ENCODE measurements at places on chromosomes 2 and 18. TPM values are rescaled to one million over a fixed set of nuclear protein-coding genes. Genes with fewer than 3 reads are reported as not detected.

- no peaks in the 10 kb centered on the region for H3K4me1 ChIP-seq
- H3K27me3 ChIP-seq: no peaks in the 10 kb centered on the region
- no peak overlapping the region for H3K27ac ChIP-seq
- DNase-seq: no peak
- no peaks in the 10 kb centered on the region for H3K36me3 ChIP-seq
- H3K4me3 ChIP-seq: no peak overlapping the region
Observed at GRCh38 chr2:118265873-118266455, 177.7 kb downstream of the INSIG2 start.

- no peak overlapping the region for H3K4me3 ChIP-seq
- DNase-seq: no peak
- H3K36me3 ChIP-seq: no peaks in the 10 kb centered on the region
- no peaks in the 10 kb centered on the region for H3K4me1 ChIP-seq
- H3K27ac ChIP-seq: no peak overlapping the region
- peaks cover 15% of the 10 kb centered on the region for H3K27me3 ChIP-seq
Observed at GRCh38 chr2:168944065-168944464, 43.0 kb downstream of the G6PC2 start.

The ZSWIM2 gene
- not detected for total RNA-seq

The INHBB gene
- 0.09 TPM for total RNA-seq

DNA sequence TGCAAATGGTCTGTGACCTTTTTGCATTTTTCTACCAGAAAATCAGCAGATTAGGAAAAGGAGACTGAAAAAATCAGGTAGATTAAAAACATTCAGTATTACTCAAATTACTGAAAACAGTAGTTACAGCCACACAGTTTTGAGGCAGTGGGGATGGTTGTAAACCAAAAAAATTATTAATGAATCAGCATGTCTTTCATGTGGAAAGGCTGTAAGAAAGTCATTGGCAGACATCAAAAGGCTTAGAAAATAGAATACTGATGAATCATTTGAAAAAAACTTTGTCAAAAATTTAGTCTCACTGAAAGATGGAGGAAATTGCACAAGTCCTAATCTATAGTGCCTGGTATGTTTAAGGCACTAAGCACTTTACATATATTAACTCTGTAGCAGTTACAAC, 133.9 kb upstream of the GCFC2 start:
- no peak overlapping the region for H3K4me3 ChIP-seq
- no peak overlapping the region for H3K27ac ChIP-seq
- no peak for DNase-seq
- no peaks in the 10 kb centered on the region for H3K4me1 ChIP-seq

- DNase-seq: peak; percentile 78
- peak overlapping the region; percentile 93 for H3K4me3 ChIP-seq
- H3K27ac ChIP-seq: peak overlapping the region; percentile 98
- peaks cover 20% of the 10 kb centered on the region for H3K4me1 ChIP-seq
Observed at GRCh38 chr2:200812122-200813022, 662 bp downstream of the BZW1 start.

DNA sequence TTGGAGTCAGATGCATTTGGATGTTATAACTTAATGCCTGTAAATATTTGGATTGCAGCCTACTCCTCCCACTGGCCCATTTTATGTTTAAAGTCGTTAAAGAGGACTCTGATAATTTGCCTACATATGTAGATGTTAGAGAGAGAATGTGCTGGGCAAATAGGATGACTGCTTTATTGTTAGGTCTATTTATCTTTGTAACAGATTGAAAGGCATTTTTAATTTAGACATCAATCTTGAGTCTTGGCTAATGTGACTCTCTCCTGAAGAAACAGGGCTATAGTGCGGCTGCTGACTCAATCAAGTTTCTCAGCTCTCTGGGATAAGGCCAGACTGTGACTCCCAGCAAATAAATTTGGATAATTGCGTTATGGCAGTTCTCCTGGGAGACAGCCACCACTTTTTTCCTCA, 1101.4 kb downstream of the CBLN2 start:
- no peaks in the 10 kb centered on the region for H3K4me1 ChIP-seq
- no peaks in the 10 kb centered on the region for H3K27me3 ChIP-seq
- no peak overlapping the region for H3K4me3 ChIP-seq
